ENCODE measurements at places on chromosomes 1 and 21.
A peak's percentile ranks its signal among the peaks of the same experiment; 100 is the strongest.

DNA sequence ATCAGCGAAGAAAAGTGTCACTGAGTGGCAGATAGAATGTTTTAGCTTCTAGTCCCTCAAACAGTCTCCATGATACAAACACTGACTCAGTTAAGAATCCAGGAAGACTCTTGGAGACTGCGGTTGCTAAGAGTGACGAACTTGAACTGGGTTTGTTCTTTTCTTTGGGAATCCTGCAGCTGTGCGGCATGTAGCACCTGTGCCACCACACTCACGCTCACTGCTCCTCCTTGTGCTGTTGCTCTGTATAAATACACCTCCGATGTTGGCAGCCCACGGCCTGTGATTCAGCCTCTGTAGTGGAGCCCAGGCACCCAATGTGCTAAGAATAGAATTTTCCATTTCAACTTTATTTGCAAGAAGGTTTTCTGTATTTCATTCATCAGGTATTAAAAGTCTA, 5.5 kb upstream of the PPIE start:
- peak; percentile 100 for DNase-seq

GRCh38 chr1:64828829-64829228, 84.0 kb downstream of the RAVER2 start:
- DNase-seq: no peak

GRCh38 chr21:35843911-35844667, 216.2 kb downstream of the SETD4 start:
- DNase-seq: no peak

DNA sequence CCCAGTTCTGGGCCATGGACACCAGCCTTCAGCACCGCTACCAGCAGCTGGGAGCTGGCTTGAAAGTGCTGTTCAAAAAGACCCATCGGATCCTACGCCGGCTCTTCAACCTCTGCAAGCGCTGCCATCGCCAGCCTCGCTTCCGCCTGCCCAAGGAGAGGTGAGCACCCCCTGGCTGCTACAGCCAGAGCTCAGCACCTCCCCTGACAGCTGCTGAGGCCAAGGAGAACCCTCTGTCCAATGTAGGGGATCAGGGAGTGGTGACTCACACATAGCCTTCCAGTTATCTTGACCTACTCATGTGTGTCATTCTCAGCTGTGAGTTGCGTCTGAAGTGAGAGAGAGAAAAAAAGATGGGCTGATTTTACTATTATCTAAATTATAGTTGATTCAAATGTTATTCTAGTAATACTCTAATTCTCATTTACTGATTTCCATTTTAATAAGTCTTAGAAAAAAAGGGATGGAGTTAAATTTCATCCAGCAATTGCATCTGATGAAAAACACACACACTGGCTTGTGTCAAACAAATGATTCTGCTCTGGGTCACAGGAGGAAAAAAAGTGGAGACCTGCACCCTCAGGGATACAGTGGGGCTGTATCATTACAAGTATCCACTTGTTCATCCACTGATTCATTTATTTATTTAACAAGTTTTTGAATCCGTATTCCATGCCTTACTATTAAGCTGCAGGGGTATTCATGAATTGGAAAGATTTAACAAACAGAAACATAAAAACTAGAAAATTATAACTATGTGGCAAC, 108.0 kb downstream of the BRINP2 start:
- DNase-seq: no peak

DNA sequence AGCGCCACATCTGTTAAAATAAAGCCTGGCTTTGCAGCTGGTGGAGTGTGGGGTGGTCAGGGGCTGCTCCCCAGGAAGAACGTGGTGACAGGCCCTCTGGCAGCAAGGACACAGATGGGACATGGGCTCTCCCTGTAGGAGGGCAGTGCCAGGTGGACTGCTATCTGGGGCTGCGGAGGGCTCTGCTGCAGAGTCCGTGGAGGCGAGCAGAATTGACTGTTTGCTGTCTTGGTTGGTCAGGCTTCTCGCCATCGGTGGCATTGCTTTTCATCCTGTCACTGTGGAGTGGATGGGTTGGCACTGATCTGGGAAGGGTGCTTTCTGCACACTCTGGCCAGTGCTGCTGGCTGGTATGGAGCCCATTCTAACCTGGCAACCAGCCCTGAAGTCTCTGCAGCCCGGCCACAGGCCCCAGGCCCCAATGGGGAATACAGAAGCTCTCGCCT, 103.0 kb downstream of the LAMC2 start:
- no peak for DNase-seq

GRCh38 chr1:89484092-89485038, 40.3 kb upstream of the LRRC8B start:
- no peak for DNase-seq

GRCh38 chr1:24925082-24925779, 4.8 kb downstream of the RUNX3 start:
- no peak for DNase-seq

- no peak for DNase-seq
Observed at GRCh38 chr1:153231785-153232184, 14.4 kb downstream of the PRR9 start.

DNA sequence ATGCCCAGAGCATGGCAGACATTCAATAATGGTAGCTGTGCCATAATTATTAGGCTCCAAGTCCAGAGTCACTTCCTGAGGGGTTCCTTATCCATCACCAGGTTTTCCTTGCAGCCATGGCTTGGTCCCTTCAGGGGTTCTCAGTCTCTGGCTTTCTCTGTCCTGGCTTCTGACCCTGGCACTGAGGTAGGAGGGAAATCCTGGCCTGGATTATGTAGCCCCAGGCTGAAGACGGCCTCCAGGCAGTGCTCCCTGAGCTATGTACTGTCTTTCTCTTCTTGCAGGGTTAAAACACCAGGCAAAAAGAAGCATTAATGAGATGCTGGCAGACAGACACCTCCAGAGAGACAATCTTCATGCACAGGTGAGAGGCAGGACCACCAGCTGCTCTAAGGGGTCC, 9.5 kb upstream of the PADI3 start:
- DNase-seq: peak; percentile 44

- DNase-seq: no peak
Observed at GRCh38 chr1:6206520-6206855, 569 bp downstream of the RNF207 start.

- DNase-seq: peak; percentile 97
Observed at GRCh38 chr1:8004803-8005573, 21.1 kb downstream of the ERRFI1 start.

All from NCI-H510A treated with DMSO at 0.1 percent for 48 hours (cell line).